PC-3 (cell line): ENCODE measurements at places on chromosomes 13 and 19. TPM values are rescaled to one million over a fixed set of nuclear protein-coding genes. Genes with fewer than 3 reads are reported as not detected.

- H3K4me1 ChIP-seq, result no peaks in the 10 kb centered on the region
- no peak overlapping the region for H3K27ac ChIP-seq
- peaks cover 8% of the 10 kb centered on the region; the same call in 1 of the 2 replicates for H3K27me3 ChIP-seq
- H3K4me3 ChIP-seq, result no peak overlapping the region
Observed at GRCh38 chr13:21980049-21980448, 309.2 kb downstream of the FGF9 start.

The WDR62 gene
- 13.3 and 13.9 TPM in 2 replicates for total RNA-seq

- H3K4me3 ChIP-seq, result no peak overlapping the region
- H3K27me3 ChIP-seq, result no peaks in the 10 kb centered on the region
- no peak for DNase-seq
- no peaks in the 10 kb centered on the region for H3K36me3 ChIP-seq
Observed at GRCh38 chr13:20553311-20553710, 13.6 kb upstream of the IFT88 start.

DNA sequence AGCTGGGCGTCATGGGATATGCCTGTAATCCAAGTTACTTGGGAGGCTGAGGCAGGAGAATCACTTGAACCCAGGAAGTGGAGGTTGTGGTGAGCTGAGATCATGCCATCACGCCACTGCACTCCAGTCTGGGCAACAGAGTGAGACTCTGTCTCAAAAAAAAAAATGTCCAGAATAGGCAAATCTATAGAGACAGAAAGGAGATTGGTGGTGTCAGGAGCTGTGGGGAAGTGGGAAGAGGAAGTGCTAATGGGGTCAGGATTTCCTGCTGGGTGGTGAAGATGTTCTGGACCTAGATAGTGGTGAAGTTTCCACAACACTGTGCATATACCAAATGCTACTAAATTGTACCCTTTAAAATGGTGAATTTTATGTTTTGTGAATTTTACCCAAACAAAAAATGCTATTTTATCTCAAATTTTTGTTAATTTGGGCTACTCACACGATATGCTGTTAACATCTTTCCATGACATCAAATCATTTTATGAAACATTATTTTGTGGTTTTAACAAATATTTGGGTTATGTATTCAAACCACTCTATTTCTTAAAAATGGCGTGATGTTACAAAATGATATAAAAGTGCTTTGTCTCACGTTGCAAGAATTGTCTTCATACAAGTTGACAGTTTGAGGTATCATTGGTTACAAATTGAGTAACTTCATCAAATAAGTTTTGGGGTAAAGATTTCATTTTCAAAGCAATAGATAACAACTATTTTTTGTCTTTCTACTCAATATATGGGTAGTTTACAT is 7.4 kb upstream of the CYP4F3 start:
- H3K27ac ChIP-seq, result no peak overlapping the region
- H3K4me3 ChIP-seq, result no peak overlapping the region
- H3K27me3 ChIP-seq, result 0 out of 2 replicates have a peak, but pooled peaks cover 7% of the 10 kb centered on the region
- no peaks in the 10 kb centered on the region for H3K36me3 ChIP-seq
- H3K4me1 ChIP-seq, result no peaks in the 10 kb centered on the region

- H3K4me3 ChIP-seq, result no peak overlapping the region
- H3K36me3 ChIP-seq, result no peaks in the 10 kb centered on the region
- H3K27ac ChIP-seq, result no peak overlapping the region
Observed at GRCh38 chr13:51240958-51241357, 18.8 kb downstream of the FAM124A start.

DNA sequence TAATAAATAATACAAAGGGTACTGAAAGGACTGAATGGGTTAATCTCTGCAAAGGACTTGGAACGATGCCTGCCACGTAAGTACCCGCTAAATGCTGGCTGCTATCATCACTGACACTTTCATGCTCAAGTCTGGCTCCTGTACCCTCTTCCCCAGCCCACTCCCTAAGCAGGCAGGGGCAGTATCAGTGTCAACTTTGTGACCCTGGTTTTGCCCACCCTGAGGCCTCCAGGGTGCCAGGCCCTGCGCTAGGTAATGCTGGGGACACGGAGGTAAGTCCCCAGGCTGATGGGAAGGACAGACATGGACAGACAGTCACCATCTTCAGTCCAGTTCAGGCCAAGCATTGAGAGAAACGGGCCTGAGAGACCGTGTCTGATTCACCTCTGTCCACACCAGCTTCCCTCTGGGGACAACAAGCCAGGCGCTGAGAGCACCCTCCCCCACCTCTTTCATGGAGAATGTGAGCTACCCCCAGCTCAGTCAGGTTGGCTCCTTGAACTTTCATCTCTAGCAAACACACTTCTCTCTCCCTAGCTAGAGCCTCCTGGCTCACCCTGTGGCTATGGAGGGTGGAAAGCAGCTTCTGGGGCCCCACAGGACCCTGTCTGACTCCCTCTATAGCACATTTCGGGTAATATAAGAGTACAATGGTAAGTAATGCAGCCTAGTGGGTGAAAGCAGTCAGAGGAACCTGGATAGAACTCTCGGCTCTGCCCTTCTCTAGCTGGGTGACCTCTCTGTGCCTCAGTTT is 800 bp downstream of the ETFB start:
- DNase-seq, result peak; percentile 60
- no peaks in the 10 kb centered on the region for H3K36me3 ChIP-seq
- H3K27me3 ChIP-seq, result no peaks in the 10 kb centered on the region
- peak overlapping the region; percentile 96 for H3K27ac ChIP-seq
- peak overlapping the region; percentile 87 for H3K4me3 ChIP-seq

DNA sequence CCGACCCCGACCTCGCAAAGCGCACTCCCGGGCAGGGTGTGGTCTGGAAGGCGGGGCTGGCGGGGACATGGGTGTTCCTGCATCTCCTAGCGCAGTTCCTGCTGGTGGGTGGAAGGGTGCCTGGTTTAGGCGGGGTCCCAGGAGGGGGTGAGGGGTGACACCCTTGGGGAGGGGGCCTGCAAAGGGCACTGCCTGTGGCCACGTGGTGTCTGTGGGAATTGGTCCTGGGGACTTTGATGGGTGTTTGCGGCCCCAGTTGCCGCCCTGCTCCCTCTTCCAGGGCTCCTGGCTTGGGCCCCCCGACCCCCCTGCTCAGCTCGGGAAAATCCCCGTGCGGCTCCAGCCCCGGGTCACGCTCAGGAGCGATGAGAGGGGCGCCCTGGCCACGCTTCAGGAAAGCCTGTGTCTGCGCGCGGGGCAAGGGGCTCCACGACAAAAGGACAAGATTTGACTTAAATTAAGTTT is 19.1 kb downstream of the WTIP start:
- DNase-seq, result no peak
- no peaks in the 10 kb centered on the region for H3K27me3 ChIP-seq
- no peak overlapping the region for H3K27ac ChIP-seq
- no peaks in the 10 kb centered on the region for H3K36me3 ChIP-seq
- H3K4me1 ChIP-seq, result no peaks in the 10 kb centered on the region

GRCh38 chr13:40980461-40980860 is 38.7 kb downstream of the ELF1 start:
- peaks cover 3% of the 10 kb centered on the region for H3K4me1 ChIP-seq
- no peak overlapping the region for H3K27ac ChIP-seq
- DNase-seq, result no peak
- H3K27me3 ChIP-seq, result no peaks in the 10 kb centered on the region
- no peak overlapping the region for H3K4me3 ChIP-seq

The ZSCAN18 gene
- total RNA-seq, result 0.66 and 1.7 TPM in 2 replicates

The CGB2 gene
- not detected in 2 replicates for total RNA-seq

GRCh38 chr13:114279758-114280355 is 1.5 kb upstream of the UPF3A start:
- peaks cover 6% of the 10 kb centered on the region; the same call in 1 of the 2 replicates for H3K36me3 ChIP-seq
- no peaks in the 10 kb centered on the region for H3K27me3 ChIP-seq
- DNase-seq, result no peak
- peak overlapping the region; percentile 94; the same call in 1 of the 2 replicates for H3K27ac ChIP-seq
- H3K4me1 ChIP-seq, result peaks cover 13% of the 10 kb centered on the region
- peak overlapping the region; percentile 75; the same call in 1 of the 2 replicates for H3K4me3 ChIP-seq

GRCh38 chr13:50991579-50992521 is 82.3 kb downstream of the RNASEH2B start:
- H3K27ac ChIP-seq, result no peak overlapping the region
- no peak for DNase-seq
- no peaks in the 10 kb centered on the region for H3K36me3 ChIP-seq
- H3K4me1 ChIP-seq, result no peaks in the 10 kb centered on the region
- H3K27me3 ChIP-seq, result no peaks in the 10 kb centered on the region
- no peak overlapping the region for H3K4me3 ChIP-seq

DNA sequence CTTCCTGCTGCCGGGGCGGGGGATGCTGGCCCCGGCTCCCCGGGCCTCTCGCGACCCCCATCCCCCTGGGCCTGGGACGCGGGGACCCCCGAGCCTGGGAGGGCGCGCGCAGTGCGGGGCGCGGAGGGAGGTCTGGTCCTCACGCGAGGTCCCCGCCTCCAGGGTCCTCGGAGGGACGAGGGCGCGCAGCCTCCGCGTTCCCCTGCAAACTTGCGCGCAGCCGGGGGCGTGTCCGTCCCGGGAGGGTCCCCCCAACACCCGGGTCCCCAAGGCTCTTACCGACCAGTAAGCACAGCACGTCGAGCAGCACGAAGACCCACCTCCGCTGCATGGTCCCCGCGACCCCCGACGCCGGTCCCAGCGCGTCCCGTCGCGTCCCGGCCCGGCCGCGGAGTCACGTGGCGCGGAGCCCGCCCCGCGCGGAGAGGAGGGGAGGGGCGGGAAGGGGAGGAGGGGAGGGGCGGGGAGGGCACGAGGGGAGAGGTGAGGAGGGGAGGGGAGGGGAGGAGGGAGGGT is at the start of gene PLPP2:
Gene PLPP2, minus strand, starts transcription at position 398 of the 516 bp plus-strand sequence. Its CDS starts 67 bp downstream, at position 331.
- H3K27ac ChIP-seq, result no peak within 1 kb of the TSS
- DNase-seq, result no peak
- no peaks in the 10 kb centered on the region for H3K27me3 ChIP-seq
- H3K36me3 ChIP-seq, result no peaks in the 10 kb centered on the region
- no peak within 1 kb of the TSS for H3K4me3 ChIP-seq

The OR10H1 gene
- not detected in 2 replicates for total RNA-seq

DNA sequence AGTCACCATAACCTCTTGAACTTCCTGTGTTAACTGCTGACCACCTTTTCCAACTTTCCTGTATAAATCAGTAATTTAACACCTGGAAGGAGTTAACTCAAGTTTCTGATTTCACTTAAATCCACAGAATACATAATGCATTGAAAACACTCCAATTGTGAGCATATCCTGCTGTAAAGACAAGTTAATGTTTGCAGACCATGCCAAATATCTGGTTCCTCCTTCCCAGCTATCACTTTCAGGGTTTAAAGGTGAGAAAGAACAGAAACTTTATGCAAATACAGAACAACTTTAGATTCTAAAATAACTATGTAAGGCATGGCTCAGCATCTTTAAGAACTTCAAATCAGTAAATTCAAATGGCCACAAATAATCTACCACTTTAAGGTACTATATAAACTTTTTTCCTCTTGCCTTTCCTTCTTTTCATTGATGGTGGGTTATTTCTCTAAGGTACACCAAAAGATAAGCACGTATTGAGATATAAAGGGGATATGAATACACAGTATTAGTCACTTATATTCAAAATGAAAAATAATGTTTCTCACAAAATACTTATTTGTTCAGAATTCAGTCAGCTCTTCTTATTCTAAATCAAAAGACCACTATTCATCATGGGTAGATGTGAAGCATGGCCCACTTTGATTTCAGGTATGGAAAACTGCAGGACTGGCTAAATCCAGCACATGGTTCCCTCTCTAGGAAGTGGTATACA is 6.6 kb upstream of the TPTE2 start:
- no peak for DNase-seq
- H3K4me1 ChIP-seq, result no peaks in the 10 kb centered on the region
- no peaks in the 10 kb centered on the region for H3K36me3 ChIP-seq
- no peaks in the 10 kb centered on the region for H3K27me3 ChIP-seq

The MRPS31 gene
- 13.3 and 14.6 TPM in 2 replicates for total RNA-seq

- H3K27me3 ChIP-seq, result no peaks in the 10 kb centered on the region
- DNase-seq, result peak; percentile 5
- H3K36me3 ChIP-seq, result no peaks in the 10 kb centered on the region
- H3K4me1 ChIP-seq, result no peaks in the 10 kb centered on the region
- H3K27ac ChIP-seq, result no peak overlapping the region
Observed at GRCh38 chr13:85694992-85695391, 104.2 kb downstream of the SLITRK6 start.

DNA sequence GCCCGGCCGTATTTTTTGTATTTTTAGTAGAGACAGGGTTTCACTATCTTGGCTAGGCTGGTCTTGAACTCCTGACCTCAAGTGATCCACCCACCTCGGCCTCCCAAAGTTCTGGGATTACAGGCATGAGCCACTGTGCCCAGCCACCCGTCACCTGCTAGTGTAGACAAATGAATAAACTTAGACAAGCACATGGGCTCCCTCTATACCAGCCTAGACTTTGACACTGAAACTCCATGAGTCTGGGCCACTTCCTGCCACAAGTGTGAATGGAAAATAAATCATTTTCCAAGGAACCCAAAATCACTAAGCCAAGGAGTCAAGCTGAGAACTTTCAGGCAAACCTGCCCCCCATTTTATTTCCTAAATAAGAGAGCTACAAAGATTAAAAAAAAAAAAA is 27.0 kb upstream of the TPT1 start:
- H3K36me3 ChIP-seq, result no peaks in the 10 kb centered on the region
- no peak for DNase-seq
- H3K27ac ChIP-seq, result peak overlapping the region; percentile 69
- H3K27me3 ChIP-seq, result no peaks in the 10 kb centered on the region
- peaks cover 32% of the 10 kb centered on the region for H3K4me1 ChIP-seq

DNA sequence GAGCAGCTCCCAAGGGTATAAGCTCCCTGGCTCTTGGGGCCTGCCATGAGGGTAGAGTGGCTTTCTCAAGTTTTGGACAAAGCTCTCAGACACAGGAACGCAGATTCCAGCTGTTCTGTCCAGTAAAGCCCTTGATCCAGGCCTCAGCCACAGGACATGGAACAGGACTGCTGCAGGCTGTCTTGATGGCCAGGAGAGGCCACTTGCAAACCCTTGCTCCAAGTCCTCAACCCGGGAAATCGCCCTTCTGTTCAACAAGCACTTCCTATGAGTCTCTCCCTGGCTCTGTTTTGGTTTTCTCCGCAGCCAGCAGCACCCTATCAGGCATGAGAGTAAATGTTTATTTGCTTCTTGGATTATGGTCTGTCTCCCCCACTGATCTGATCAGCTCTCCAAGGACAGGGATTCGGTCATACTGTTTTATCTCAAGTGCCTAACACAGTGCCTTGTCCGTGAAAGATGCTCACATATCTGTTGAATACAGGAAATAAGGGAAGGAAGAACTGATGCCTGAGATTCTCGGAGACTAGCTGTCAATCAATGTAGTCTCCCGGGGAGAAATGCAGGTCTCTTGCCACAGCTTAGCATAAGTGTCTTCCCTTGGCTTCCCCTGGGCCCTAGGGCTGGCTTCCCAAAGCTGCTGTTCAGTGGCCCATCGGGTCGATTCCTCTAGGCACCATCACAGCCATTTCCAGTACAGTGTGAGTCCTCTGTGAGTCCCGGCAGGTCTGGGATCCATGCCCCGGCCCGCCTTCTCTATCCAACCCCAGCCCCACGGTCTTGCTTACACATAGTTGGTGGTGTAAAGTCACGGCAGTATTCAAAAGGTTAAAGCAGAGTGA is 90.8 kb downstream of the TSHZ3 start:
- DNase-seq, result no peak
- H3K36me3 ChIP-seq, result no peaks in the 10 kb centered on the region
- H3K27ac ChIP-seq, result no peak overlapping the region
- H3K27me3 ChIP-seq, result no peaks in the 10 kb centered on the region

The PPAN gene
- 183 and 214 TPM in 2 replicates for total RNA-seq

- no peaks in the 10 kb centered on the region for H3K36me3 ChIP-seq
- no peaks in the 10 kb centered on the region for H3K27me3 ChIP-seq
Observed at GRCh38 chr19:2413629-2414028, 13.8 kb downstream of the TIMM13 start.
